ENCODE measurements at places on chromosomes 16 and 17. TPM values are rescaled to one million over a fixed set of nuclear protein-coding genes. Genes with fewer than 3 reads are reported as not detected.

Gene SPAG5
- 14.1 TPM for total RNA-seq

Gene NOD2
- 1.6 TPM for total RNA-seq

Gene VTN
- total RNA-seq, result 3,035 TPM

Gene C16orf92
- not detected for total RNA-seq

GRCh38 chr17:75103601-75104554, 5.9 kb upstream of the ARMC7 start:
- no peak for DNase-seq
- H3K4me3 ChIP-seq, result no peak overlapping the region
- no peaks in the 10 kb centered on the region for H3K36me3 ChIP-seq
- H3K27me3 ChIP-seq, result no peaks in the 10 kb centered on the region

DNA sequence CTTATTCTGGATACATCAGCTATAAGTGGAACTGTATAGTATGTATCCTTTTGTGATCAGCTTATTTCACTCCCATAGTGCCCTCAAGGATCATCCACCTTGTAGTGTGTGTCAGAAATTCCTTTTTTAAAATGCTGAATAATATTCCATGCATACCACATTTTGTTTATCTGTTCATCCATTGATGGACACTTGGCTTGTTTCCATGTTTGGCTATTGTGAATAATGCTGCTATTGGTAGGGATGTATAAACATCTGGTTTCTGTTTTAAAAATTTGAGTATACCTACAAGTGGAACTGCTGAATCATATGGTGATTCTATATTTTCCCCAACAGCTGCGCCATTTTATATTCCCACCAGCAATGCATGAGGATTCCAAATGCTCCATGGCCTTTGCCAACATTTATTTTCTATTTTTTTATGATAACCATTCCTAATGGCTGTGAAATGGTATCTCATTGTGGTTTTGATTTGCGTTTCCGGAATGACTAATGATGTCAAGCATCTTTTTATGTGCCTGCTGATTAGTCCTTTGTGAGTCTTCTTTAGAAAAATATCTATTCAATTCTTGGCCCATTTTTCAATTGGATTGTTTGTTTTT, 11.6 kb downstream of the RCVRN start:
- no peak overlapping the region for H3K27ac ChIP-seq
- H3K36me3 ChIP-seq, result no peaks in the 10 kb centered on the region
- H3K4me3 ChIP-seq, result no peak overlapping the region
- DNase-seq, result no peak
- no peaks in the 10 kb centered on the region for H3K4me1 ChIP-seq
- H3K27me3 ChIP-seq, result no peaks in the 10 kb centered on the region

DNA sequence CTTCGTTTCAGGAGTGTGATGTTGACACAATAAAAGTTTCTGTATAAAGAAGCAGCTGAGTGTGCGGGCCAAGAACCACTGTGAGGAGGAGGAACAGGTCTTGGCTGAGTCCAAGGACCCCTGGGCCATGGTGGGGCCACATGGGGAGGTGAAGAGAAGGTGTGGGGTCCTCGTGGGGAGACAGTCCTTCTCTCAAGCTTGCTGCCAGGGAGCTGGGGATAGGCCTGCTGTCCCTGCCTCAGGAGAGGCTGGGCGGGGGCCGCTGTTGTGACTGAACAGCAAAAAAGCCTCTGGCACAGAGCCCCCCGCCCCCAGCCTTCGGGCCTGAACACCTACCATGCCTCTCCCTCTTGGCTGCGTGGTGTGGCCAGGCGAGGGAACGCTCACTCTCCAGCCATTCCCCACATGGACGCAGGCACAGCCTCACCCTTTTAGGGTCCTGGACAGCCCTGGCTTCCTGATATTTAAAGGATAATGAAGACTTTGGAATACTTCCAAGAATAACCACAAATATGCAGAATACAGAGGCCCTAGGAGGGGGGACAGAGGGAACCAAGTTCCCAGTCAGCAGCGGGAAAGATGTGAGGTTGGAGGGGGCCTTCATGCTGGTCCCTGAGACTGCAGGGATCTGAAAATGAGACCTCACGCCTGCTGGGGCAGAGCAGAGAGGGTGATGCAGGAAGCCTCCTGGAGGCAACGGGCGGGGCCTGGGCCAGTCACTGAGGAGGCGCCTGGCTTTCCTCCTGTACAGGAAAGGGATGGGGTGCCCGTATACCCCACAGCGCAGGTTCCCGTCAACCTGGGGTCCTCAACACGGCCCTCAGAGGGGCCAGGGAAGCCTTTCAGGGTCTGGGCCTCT, 100.0 kb upstream of the CREBBP start:
- H3K36me3 ChIP-seq, result no peaks in the 10 kb centered on the region
- no peak overlapping the region for H3K27ac ChIP-seq
- H3K27me3 ChIP-seq, result no peaks in the 10 kb centered on the region
- H3K4me3 ChIP-seq, result no peak overlapping the region
- no peaks in the 10 kb centered on the region for H3K4me1 ChIP-seq

DNA sequence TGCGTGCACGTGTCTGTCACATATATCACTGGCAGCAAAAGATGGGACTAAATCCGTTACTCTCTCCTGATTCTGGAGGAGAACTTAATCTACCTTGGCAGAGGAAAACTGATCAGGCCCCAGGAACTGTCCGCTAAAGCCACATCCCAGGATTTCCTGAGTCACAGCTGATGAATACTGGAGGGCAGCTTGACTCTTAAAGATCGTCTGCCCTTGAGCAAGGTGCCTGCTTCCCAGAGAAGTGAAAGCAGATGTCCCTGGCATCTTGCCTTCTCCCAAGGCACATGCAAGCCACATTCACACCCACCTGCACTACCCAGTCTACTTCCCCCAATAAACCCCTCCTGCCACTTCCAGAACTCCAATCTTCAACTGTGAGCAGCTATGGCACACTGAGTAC, 99.8 kb downstream of the CPPED1 start:
- H3K27ac ChIP-seq, result no peak overlapping the region
- no peaks in the 10 kb centered on the region for H3K4me1 ChIP-seq
- H3K27me3 ChIP-seq, result no peaks in the 10 kb centered on the region
- H3K36me3 ChIP-seq, result no peaks in the 10 kb centered on the region

DNA sequence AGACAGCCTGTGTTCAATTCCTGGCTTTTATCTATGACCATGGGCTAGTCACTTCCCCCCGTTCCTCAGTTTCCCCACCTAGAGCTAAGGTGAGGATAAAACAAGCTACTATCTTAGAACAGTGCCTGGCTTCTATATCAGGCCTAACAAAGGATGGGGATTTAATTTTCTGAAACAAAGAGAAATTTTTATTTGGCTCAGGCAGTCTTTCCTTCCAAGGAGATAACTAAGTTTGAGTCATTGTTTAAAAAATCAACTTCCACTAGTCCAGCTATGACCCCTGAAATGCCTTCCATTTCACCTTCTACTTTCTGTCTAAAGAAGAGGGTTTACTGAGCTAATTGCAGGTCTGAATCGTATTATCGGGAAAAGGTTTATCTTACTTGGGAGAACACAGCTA, 99.0 kb downstream of the CMIP start:
- H3K36me3 ChIP-seq, result no peaks in the 10 kb centered on the region
- H3K27ac ChIP-seq, result peak overlapping the region; percentile 24
- no peak overlapping the region for H3K4me3 ChIP-seq
- peaks cover 1% of the 10 kb centered on the region for H3K4me1 ChIP-seq
- no peak for DNase-seq
- no peaks in the 10 kb centered on the region for H3K27me3 ChIP-seq

GRCh38 chr16:87856791-87857228, 12.5 kb downstream of the SLC7A5 start:
- H3K27me3 ChIP-seq, result no peaks in the 10 kb centered on the region
- H3K27ac ChIP-seq, result peak overlapping the region; percentile 81
- H3K4me3 ChIP-seq, result no peak overlapping the region
- H3K4me1 ChIP-seq, result peaks cover 8% of the 10 kb centered on the region

DNA sequence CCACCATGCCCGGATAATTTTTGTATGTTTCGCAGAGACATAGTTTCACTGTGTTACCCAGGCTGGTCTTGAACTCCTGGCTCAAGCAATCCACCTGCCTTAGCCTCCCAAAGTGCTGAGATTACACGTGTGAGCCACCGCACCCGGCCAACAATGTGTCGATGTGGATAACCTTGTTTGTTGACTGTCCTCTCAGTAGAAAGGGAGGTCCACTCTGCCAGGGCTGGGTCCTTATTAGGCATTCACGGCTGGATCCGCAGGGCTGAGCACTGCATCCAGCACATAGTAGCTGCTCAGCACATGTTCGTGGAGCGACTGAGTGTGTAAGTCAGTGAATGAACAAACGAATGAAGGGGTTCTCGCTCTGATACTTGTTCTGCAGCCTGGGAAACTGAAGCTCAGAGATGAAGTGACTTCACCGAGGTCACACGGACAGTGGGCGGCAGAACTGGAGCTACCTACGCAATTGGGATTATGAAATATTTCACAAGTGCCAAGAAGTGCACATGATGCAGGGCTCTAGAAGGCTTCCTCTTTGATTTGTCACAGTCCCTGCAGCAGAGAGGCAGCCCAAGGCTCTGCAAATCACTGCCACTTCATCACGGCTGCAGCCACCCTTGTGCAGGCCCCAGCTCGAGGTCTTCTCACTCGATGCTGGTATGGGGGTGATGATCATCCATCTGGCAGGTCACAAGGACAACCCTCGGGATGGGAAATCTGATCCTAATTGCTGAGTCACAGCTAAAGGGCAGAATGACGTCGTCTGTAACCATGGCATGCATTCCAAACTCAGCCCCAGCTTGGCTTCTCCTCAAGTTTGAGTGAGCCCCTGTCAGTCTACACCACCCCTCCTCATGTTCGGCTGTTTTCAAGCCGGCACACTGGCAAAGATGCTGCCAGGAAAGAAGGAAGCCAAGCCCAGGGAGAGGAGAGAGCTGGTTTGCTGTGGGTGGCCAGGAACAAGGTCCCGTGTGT, 28.0 kb upstream of the SNN start:
- peak overlapping the region; percentile 97 for H3K27ac ChIP-seq
- peak; percentile 91 for DNase-seq
- H3K4me1 ChIP-seq, result no peaks in the 10 kb centered on the region
- H3K4me3 ChIP-seq, result no peak overlapping the region
- H3K36me3 ChIP-seq, result no peaks in the 10 kb centered on the region

DNA sequence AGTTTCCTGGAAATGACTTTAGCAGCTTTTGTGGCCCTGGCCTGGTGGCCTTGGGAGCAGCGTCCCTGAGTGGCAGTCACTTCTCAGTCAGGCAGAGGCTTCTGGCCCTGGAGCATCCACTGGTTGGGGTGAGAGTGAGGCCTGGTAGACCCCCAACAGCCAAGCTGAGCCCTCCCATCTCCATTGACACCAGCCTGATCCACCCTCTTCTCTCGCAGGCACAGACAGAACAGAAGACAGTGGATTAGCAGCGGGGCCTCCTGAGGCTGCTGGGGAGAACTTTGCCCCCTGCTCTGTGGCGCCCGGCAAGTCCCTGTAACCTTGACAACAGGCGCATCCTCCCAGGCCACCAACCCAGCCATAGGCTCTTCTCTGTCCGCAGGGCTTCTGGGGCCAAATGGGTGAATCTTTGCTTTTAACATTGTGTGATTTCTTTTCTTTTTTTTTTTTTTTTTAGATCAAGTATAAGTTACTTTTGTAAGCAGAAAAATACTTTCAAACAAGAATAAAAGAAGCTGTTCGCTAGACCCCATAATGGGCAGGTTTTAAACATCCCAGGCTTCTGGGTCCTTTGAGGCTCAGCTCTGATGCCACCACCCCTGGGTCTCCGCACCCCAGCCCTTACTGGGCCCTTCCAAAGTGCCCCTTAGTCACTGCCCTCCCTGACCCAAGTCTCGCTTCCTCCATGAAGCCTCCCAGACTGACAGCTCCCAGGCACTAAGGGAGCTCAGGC, 12.7 kb upstream of the FLYWCH1 start:
- no peaks in the 10 kb centered on the region for H3K4me1 ChIP-seq
- no peaks in the 10 kb centered on the region for H3K36me3 ChIP-seq
- no peak for DNase-seq

DNA sequence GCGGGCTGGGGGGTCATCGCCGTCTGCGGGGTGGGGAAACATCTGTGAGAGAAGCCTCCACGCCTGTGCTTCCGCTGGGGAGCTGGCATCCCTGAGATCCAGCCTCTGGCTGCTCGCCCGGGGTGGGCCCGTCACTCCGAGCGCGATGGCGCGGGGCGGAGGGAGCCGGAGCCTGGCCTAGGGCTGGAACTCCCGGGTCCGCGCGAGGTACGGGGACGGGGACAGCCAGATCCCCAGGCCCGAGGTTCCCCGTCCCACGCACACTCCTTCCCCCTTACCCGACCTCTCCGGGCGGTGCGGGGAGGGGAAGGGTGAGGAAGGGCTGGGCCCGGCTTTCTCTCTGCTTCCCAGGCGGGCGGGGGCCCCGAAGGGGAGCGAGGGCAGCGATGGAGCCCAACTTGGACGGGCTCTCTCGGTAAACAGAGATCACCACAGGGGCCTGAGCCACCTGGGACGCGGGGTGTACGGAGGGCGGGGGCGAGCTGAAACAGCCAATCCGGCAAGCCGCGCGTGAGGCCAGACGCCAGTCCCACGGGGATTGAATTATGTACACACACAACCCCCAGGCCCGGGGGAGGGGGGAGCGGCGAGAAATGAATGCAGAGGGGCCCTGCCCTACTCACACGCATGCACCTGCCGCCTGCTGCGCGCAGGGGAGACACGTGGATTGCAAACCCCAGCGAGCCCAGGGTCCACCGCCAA, at the start of gene SLC16A11:
SLC16A11 (minus strand) TSS at position 596 of the 702 bp plus-strand sequence; CDS start at position 17, 579 bp downstream.
- H3K27ac ChIP-seq, result peak within 1 kb of the TSS; percentile 50
- no peaks in the 10 kb centered on the region for H3K36me3 ChIP-seq
- peak; percentile 58 for DNase-seq
- H3K27me3 ChIP-seq, result no peaks in the 10 kb centered on the region
- H3K4me1 ChIP-seq, result no peaks in the 10 kb centered on the region
- peak within 1 kb of the TSS; percentile 57 for H3K4me3 ChIP-seq

DNA sequence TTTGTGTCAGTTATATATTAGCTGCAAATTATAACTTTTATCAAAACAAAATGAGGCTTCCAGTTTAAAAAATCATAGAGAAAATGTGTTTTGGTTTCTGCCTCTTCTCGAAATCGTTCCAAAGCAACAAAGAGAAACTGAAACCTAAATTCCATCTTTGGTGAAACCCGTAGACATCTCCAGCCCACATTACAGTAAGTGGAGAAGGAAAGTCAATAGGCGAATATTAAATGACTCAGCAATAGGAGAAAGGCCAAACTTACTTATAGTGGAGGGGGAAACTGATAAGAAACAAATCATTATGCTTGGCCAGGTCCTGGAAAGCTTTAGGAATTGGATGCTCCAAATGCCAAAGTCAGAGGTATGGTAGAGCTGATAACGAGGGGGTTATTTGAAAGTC, 103.0 kb upstream of the SHISA6 start:
- H3K36me3 ChIP-seq, result no peaks in the 10 kb centered on the region
- H3K27me3 ChIP-seq, result no peaks in the 10 kb centered on the region
- H3K27ac ChIP-seq, result no peak overlapping the region
- H3K4me1 ChIP-seq, result no peaks in the 10 kb centered on the region
- DNase-seq, result no peak

All from right lobe of liver (tissue), 6 donors.